Activated T-cell treated with anti-CD3 and anti-CD28 coated beads, Interleukin-2, amount 50 U/mL, for 24 hours (primary cell): ENCODE measurements at places on chromosomes 3 and 15.

DNA sequence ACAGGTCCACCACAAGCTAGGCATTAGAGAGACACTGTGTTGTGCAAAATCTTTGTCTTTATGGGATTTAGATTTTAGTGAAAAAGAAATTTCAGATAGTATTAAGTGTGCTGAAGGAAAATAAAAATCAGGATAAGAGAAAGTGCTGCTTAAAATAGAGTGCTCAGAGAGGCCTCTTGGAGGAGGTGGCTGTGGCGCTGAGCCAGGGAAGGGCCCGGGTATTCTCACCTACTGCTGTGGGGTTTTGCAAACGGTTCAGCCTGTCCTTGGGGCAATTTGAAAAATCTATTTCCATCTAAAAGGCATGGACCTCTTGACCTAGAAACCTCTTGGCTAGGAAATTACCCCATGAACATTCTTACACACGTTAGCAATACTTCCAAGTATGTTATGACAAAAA, 267.7 kb downstream of the TJP1 start:
- DNase-seq = no peak

DNA sequence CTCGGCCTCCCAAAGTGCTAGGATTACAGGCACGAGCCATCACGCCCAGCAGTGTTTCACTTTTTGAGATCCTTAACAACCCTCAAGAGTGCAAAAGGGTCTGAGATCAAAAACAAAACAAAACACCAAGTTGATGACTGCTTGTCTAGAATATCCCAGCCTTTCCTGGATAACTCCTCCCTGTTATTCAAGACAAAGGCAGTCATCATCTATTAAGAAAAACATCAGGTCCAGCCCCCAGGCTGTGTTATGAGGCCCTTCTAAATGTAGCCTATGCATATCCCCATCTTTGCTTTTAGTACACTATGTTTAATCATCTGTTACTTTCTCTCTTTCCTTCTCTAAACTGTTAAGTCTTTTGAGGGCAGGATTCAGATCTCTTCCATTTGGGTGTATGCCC, 150.1 kb upstream of the FHIT start:
- no peak for DNase-seq

- DNase-seq = no peak
Observed at GRCh38 chr3:129433565-129433964, 5.1 kb upstream of the EFCAB12 start.

- no peak for DNase-seq
Observed at GRCh38 chr15:58419803-58420524, 11.8 kb upstream of the LIPC start.

DNA sequence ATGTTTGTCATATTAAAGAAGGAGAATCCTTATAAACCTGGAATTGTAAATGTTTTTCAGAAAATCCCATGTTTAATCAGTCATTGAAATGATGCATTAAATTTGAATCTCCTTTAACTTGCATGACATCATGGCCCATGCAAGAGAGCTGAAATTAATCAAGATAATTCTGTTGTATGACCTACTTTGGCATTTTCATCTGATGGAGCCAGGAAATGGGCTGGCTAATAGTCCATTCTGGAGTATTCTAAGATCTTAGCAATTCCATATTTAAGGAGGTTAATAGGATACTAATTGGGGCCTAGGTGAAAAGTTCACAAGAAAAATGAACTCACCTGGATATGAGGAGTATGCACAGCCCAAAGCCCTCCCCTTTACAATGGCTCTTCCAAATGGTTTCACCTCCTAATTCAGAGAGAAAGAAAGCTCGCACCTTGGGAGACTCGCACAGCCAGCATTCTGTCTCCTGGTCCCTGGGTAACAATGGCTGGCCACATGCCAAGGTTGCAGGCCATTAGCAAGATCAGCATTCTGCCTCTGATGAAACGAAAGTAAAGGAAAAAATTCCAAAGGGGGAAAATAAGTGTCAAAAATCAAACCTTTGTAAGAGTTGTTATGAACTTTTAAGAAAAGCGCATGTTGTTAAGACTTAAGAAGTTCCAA, 786.4 kb downstream of the MCTP2 start:
- DNase-seq = no peak

- no peak for DNase-seq
Observed at GRCh38 chr15:87764461-87765240, 491.9 kb downstream of the NTRK3 start.

DNA sequence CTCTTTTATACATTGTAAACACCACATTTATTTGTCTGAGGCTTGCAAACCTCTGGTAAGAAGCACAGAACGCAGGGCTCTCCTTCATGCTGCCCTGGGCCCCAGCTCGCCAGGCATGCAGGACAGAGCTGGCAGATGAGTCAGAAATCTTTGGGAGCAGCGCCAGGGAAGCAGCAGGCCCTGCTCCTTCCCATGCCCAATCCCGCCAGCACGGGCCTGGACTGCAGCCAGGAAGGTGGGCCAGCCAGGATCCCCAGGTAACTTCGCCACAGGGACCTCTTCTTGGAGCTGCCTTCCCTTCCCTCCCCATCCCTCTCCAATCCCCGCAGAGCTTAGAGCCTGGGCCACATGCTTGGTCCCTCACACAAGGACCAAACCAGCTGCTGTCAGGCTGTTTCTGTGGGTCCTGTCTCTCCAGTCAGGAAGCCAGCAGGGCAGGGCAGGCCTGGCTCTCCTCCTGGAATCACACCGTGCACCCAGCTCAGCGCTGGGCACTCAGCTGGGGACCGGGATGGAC, 8.8 kb downstream of the STOML1 start:
- no peak for DNase-seq

DNA sequence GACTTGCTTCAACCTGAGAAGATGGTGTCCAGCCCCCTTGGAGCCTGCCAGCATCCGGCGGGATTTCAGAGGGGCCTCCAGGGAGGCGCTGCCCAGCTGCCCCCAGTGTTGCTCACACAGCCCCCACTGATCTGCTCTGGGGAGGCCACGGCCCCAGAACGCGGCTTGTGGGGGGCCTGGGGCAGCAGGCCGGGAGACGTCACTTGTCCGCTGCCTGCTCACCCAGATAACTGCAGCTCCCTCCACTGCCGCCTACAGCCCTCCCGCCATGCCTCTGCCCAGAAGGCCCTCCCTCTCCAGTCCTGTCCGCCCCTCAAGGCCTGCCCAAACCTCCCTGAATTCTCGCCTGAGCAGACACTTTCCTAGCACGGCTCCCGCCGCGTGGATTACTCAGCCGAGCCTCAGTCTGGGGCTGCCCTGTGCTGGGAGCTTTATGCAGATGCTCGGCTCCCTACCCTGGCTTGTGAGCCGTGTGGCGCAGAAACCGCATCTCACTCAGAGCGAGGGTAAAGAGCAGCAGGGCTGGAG, 17.2 kb upstream of the ADIPOQ start:
- no peak for DNase-seq

GRCh38 chr3:174955513-174956016, 96.4 kb downstream of the NAALADL2 start:
- no peak for DNase-seq

- no peak for DNase-seq
Observed at GRCh38 chr15:100515758-100516157, 13.0 kb downstream of the CERS3 start.

GRCh38 chr15:30963681-30964080, 27.7 kb downstream of the MTMR10 start:
- DNase-seq = no peak

- no peak for DNase-seq
Observed at GRCh38 chr15:92102395-92102755, 248.9 kb downstream of the SLCO3A1 start.

GRCh38 chr3:26652164-26652563, 29.6 kb downstream of the LRRC3B start:
- no peak for DNase-seq

DNA sequence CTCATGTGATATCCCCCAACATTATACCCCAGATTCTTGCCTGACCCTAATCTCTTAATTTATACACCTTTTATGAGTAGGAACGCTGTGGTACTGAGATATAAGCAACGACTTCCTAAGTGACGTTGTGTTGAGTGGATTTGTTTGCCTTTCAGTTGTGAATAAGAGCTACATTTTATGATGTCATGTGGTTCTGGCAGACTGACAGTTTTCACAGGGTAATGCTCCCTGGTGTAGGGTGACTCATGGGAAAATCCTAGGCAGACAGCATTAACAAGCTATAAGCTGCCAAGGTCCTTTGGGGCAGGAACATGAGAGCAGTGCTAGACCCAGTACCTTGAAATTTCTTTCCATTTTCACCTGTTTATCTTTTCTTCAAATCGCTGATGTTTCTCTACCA, 11.2 kb downstream of the C3orf52 start:
- no peak for DNase-seq

DNA sequence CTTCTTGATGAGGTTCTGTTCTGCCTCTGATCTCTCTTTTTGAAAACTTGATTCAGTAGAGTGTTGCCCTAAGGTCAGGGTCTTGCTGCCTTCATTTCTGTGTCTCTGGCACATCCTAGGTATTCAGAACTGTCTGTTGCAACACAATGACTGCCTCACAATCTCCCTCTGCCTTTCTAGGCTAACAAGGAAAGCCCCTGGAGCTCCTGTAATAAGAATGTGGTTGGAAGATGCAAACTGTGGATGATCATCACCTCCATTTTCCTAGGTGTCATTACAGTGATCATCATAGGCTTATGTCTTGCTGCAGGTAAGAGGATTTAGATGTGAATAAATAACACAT, 7.0 kb downstream of the C3orf52 start:
- no peak for DNase-seq

DNA sequence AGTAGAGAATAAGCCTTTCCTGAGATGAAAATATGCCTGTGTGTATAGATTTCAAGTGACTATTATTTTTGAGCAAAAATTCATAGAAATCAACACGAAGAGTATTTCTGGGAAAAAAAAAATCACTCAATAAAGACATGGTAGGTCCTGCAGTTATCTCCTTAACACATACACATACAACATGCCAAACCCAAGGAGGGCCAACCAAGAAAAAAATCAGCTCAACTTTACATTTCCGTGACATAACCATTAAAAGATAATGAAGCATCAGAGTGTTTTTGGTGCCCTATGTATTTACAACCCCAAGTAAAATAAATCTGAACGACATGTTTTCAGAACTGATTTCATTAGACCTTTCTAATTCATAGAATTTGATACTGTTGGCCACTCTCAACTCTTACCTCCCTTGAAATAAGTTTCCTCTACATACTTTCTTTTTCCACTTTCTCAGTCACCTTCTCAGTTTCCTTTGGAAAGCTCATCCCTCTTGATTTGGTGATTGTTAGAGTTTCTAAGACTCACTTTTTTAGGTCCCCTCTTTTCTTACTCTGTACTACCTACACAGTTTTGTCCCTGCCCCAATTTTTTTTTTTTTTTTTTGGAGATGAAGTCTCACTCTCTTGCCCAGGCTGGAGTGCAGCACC, 162.3 kb downstream of the TBL1XR1 start:
- no peak for DNase-seq

DNA sequence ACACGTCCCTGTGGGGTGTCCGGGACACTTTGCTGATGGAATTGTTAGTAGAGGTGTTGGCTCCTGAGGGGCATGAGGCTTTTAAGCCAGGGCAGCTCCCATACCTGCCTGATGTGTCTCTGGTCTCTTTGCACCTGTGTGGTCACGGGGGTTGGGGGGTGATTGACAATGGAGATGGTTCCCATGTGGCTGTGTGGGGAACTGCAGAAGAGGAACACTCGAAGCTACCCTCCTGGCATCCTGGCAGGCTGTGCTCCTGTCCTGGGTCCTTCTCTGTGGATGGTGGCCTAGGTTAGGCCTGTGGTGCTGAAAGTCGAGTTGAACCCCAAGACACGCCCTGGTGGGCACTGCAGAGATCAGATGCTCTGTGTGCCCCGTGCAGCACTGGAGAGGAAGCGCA, 73.4 kb downstream of the HMCES start:
- no peak for DNase-seq

- DNase-seq = no peak
Observed at GRCh38 chr3:193842029-193842798, 249.2 kb downstream of the OPA1 start.

GRCh38 chr3:48950051-48950450, 31.4 kb downstream of the ARIH2 start:
- no peak for DNase-seq

DNA sequence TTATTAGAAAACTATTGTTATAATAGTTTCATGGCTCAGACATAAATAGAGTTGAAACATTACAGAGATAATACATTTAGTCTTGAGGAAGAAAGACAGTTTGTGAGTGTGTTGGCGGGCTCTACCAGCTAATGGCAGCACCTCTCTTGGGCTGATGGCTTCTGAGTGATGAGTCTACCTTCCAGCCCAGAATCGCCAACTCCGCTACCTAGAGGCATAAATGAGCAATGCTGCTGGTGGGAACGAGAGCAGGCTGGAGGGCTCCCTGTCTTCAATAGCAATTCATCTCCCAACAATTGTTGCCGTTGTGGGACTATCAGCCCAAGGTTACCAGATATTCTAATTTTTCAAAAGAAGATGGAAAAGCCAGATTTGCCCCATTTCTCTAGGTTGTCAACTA, 388.7 kb downstream of the FOXP1 start:
- no peak for DNase-seq

DNA sequence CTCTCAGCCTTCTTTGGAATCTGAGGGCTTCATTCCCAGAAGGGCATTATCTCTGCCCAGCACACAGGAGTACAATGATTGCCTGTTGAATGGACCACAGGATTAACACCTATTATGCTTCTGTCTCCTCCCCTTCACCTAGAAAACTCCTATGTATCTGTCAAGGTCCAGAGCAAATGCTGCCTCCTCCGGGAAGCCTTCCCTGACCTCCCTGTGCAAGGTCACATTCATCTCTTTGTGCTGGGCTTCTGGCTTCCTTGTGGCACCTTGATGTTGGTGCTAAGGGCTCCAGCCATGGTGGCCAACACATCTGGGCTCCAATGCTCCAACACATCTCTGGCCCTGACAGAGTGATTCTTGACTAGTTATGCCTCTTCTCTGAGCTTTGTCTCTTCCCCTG, 49.9 kb upstream of the ATP2B2 start:
- DNase-seq = no peak

GRCh38 chr15:63244976-63245645, 32.3 kb upstream of the APH1B start:
- no peak for DNase-seq

DNA sequence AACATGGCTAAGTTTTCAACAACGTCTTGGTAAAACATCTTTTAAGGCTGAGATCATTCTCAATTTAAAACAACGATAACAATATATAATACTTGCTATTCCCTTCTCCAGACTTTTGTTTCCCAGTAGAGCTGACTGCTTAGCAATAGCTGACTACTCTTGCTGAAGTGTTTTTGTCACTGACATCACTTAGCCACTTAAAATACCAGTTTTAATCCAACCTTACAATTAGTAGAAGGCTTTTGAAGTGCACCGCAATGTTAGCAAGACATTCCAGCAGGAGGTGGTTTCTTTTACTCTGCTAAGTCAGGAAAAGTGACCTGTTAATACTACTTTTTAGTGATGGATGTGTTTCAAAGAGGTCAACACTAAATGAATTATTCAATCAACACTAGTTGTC, 28.7 kb upstream of the GBE1 start:
- no peak for DNase-seq

GRCh38 chr3:105729667-105730066, 139.1 kb downstream of the CBLB start:
- no peak for DNase-seq

DNA sequence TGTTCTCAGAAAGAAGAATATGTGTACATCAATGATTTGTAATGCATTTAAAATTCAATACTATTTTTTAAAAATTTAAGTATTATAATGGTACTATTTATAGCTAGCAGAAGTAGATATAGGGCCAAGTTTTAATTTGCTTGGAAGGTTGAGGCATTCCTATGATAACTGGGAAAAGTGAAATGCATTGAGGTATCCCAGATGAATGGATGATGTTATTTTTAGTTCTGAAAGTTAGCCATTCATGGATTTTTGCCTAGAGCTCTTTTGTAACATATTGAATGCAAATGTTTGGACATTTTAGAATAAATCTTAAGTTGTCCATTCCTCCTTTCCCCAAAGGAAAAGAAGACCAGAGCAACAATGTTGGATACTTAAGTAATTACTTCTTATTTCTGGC, 47.6 kb downstream of the GAP43 start:
- DNase-seq = no peak
